GM18507 (cell line): ENCODE measurements at places on chromosomes 11 and 22.

GRCh38 chr22:39123751-39124581 is 26.9 kb downstream of the APOBEC3H start:
- no peak for DNase-seq

- DNase-seq: no peak
Measured at GRCh38 chr11:79221444-79222130, 219.2 kb downstream of the TENM4 start.

DNA sequence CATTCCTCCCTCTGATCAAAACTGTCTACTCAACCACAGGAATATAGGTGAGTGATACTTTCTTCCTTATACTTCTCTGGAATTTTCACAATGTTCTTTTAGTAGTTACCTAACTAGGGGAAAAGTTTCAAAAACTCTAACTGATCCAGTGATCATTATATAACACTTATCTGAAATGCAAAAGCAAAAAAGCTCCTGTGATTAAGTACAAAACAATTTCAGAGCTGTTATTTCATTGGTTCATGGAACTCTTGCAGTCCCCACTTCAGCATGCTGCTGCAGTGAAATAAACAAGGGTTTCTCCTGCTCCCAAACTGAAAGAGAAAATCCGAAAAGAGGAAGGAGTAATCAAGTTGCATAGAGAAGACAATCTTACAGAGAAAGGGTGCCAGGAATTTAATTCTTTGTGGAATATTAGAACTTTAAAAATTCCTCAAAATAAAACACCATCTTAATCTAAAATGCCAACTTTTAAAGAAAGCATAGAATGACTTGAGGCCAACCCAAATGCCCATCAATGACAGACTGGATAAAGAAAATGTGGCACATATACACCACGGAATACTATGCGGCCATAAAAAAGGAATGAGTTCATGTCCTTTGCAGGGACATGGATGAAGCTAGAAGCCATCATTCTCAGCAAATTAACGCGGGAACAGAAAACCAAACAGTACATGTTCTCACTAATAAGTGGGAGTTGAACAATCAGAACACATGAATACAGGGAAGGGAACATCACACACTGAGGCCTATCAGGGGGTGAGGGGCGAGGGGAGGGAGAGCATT is 20.3 kb downstream of the PPP2R1B start:
- DNase-seq: no peak

GRCh38 chr22:36926721-36927435 is 13.4 kb downstream of the CSF2RB start:
- DNase-seq: no peak
